ENCODE measurements at places on chromosomes 2 and 18.

- no peak for DNase-seq
Measured at GRCh38 chr2:170712653-170713542, 2.2 kb upstream of the SP5 start.

DNA sequence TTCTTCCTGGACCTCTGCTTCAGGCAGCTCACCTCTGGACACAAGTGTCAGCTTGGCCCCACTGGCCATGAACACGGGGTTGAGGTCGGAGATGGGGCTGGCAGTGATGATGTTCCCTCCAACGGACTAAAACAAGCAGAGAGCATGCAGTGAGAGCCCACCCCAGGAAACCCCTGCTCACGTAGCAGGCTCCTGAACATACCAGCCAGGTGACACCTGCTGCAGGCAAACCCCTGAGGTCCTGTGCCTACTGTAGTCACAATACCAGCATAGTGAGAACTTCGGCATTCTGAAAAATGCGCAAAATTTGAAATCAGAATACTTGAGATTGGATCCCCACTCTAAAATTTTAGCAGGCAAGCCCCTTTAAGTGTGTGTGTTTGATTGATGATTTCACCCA lies 32.9 kb downstream of the XDH start:
- DNase-seq, result no peak

- no peak for DNase-seq
Measured at GRCh38 chr2:181241366-181241765, 215.8 kb upstream of the ITGA4 start.

DNA sequence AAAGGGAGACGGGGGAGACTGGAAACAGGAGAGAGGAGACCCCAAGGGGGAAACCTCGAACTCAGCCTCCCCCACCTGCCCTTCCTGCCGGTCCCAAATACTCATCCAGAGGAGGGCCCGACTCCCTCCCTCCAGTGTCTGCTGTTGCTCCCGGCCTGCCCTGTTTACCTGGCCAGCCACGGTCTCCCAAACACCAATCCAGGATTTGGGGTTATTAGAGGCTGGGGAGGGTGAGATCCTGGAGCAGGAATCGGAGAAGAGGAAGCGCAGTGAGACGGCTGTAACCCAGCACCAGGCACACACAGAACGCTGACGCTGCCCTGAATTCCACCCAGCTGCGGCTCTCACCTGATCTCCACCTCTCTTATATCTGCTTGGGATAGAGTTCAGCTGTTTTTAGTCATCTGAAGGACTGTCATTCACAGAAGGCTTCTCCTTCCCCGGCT lies 213.0 kb downstream of the TNS1 start:
- no peak for DNase-seq

DNA sequence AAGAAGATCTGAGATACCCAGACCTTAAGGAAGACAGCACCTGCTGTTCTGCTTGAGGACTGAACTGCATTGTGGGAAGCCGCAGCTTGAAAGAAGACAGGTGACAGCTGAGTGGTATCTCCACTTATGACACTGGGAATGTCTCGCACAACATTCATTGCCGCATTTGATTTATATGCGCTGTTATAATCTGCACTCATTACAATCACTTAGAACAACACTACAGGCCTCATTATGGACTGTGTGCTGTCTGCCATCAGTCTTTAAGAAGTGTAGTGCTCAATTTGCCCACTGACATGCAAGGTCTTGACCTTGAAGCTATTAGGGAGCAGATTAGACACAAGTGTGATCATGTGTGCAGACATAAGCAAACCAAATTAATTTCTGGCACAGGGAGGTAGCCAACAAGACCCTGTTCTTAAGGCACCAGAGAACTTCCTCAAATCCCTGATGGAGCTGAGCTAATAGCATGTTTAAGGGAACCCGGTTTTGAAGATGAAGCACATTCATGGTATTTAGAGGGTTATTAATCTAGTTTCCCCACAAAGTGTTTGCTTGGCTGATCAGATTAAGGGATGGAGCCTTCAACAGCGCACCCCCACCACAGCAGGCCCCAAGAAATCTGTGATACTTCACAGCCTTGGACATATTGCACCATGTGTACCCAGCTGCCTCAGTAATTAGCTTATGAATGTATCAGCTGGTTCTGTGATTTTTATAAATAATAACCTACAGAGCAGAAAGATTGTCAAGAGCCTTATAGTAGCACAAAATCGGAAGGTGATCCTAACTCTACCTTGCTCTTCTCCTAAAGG lies 146.8 kb downstream of the SATB2 start:
- DNase-seq, result no peak

- DNase-seq, result no peak
Measured at GRCh38 chr2:206616151-206616550, 26.1 kb upstream of the FAM237A start.

DNA sequence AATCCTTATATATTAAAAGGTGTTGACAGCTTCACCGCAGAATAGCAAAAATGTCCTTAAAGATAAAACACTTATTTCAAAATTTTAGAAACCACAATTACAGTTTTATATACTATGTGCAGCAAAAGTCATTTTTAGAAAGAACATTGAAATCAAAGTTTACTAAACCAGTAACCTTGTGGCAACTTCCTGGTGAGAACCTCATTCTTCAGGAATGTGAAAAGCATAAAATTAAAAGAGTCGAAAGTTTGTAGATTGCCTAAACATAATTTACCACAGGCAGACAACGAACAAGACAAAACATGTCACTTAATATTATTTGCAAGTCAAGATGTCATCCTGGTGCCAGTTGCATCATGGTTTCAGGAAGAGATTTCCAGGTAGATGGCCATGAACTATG lies 108.3 kb upstream of the NRP2 start:
- DNase-seq, result no peak

DNA sequence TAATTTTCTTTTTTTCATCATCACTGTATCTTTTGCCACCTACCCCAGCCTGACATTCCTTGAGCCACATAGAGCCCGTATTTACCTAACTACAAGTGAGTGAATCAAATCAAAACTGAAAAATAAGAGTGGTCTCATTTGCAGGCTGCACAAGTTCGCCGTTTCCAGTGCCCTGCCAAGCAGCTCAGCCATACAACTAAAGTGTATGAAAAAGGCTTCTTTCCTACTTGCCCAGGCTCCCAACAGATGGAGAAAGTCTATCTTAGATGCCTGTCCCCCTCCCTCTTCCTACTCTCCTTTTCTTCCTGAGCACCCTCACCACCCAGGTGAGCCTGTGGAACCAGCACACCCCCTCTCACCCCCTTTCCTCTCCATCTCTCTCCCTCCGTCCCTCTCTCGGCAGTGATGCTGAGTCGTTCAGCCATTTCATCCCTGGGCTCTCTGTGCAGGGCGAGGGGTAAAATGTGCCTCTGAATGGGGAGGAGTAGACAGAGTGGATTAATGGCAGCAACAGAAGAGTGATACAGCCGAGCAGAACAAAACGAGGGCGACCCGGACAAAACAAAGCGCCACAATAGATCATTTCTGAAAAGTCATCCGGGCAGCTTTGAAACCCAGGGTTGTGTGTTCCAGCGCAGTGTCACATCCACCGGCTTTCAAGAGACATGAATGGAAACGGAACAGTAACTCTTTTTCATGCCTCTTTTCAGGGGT lies 65.0 kb upstream of the POU3F3 start:
- DNase-seq, result no peak
